Activated CD4-positive, CD25-positive, alpha-beta regulatory T cell treated with anti-CD3 and anti-CD28 coated beads, Interleukin-2, amount 50 U/mL, for 24 hours (primary cell): ENCODE measurements at places on chromosomes 12 and 14.
A peak's percentile ranks its signal among the peaks of the same experiment; 100 is the strongest.

DNA sequence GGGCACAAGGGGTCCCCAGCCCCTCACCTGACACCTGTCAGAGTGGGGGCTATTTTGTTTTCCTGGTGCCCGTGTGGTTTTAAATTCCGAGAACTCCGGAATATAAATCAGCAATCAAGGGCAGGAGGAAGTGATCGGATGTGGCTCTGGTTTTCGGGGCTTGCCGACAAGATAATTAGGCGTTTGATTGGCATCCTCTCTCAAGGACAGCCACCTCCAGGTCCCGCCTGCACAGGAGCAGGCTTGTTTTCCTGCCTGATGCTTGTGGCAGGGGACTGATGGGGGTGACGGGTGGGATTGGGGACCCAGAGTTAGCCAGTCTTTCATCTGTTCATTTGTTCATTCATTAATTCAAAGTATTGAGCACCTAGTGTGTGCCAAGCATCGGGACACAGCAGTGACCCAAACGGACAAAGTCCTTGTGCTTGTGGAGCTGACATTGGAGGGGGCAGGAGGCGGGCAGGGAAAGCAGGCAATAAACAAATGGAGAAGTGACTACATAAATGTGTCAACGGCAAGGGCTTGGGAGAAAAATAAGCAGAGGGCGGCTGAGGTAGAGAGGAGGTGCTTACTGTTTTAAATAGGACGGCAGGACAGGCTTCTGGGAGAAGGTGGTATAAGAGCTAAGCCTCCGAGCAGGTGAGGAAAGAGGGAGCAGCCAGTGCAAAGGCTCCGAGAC, 166.5 kb downstream of the PHETA1 start:
- no peak for ATAC-seq

- ATAC-seq: no peak
Observed at GRCh38 chr14:86915406-86915805, 1077.6 kb downstream of the GALC start.

DNA sequence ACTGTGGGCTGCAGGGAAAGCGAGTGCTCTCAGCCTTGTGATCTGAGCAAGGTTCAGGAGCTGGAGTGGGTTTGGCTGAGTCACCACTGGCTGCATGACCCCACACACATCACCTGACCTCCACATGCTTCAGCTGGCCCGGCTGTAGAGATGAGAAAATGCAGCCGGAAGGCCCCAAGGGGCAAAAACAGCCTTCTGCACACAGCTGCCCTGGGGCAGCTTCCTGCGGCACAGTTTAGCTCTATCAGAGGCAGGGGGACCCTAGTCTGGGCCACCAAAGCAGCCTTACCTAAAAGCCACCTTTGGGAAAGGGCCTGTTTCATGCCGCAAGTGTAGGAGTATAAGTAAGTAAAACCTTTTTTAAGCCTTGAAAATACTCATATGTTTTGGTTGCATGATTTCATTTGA, 123.3 kb downstream of the SSPN start:
- peak; percentile 50 for ATAC-seq

- no peak for ATAC-seq
Observed at GRCh38 chr12:3317841-3318501, 173.0 kb upstream of the PRMT8 start.

DNA sequence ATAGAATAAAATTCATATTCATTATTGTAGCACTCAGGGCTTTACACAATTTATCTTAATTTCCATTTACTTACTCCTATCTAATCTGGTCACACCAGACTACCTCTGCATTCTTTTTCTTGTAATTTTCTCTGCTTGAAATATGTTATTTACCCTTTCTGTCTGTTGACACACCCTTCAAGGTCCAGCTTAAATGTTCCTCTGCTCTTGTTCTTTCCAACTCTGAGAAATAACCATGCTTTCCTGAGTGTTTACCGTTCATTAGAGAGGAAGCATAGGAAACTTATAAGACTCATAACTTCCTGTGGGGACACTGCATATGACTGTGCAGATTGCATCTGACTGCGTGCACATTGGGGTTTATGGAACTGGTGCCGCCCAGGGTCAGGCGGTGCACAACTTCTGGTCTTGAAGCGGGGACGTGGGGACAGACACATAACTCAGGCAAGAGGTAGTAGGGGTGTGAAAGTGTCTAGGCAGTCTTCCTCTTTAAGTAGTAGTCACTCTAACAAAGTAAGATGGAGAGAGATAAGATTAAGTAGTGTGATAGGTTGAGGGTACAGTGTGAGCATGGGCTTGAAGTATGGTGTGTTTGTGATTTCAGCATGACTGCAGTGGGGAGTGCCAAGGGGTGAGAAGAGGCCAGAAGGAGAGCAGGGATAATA, 42.6 kb upstream of the FOXJ2 start:
- peak; percentile 95 for ATAC-seq

- ATAC-seq: peak; percentile 13
Observed at GRCh38 chr12:45354399-45354798, 138.5 kb downstream of the ANO6 start.

DNA sequence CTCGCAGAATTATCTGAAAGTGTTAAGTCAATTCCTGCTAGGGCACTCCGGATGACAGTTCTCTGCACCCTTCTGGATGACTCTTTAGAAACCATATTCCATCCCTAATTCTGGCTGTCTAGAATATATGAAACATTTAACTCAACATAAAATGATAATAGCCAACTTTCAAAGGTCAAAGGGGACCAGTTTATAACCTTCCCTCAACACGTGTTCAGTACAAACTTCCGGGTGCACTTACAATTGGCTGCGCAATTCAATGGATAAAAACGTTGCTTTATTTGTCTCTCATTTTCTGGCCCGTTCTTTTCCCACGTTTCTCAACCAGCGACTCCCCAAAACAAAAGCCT, 1.3 kb downstream of the SBNO1 start:
- ATAC-seq: no peak

DNA sequence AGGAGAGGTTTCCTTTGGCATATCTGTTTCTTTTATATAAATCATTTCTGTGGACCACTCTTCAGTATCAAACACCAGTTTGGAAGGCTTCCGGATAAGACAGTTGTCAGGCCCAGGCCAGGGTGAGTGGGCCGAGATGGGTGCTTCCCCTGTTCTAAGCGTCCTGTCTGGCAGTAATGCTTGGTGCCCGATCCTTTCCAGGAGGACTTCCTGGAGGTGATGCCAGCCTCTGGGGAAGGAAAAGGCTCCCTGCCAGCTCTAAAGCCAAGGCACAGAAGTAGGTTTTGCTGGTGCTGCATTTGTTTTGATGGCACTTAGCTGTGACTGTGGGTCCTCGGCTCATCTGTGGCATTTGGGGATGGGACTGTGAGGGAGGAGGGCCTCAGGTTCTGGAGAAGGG, 124.4 kb upstream of the RTL1 start:
- ATAC-seq: no peak

DNA sequence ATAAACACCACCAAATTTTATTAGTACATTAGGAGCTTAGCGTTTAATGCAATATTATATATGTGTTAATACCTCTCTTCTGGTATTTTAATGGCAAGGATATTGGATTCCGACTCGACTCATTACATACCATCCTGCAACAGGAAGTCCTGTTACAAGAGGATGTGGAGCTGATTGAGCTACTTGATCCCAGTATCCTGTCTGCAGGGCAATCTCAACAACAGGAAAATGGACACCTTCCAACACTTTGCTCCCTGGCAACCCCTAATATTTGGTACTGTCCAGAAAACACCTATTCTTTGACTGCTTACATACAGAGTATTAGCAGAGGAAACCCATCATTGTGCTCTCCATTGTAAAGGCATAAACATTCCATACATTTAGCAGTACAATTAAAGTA, 45.2 kb downstream of the VEZT start:
- ATAC-seq: no peak

- peak; percentile 16 for ATAC-seq
Observed at GRCh38 chr14:104149617-104150135, 11.3 kb downstream of the KIF26A start.

GRCh38 chr12:61490526-61491498, 769.4 kb upstream of the USP15 start:
- ATAC-seq: no peak

DNA sequence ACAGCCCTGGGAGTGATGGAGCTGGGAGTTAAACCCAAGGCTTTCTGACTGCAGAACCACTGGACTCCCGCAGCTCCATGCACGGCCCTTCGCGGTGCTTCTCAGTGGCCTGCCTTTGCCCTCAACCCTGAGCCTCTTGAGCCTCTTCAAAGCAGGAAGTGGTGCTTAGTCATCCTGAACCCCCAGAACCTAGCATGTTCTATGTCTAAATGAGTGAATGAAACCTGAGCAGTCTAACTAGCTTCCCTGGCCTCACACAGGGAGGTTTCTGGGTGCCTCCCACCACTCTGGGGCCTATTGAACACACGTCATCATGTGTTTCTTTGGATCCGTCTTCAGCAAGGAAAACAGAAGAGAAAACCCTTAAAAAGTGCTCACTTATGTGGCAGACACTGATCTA, 117.9 kb upstream of the SFSWAP start:
- ATAC-seq: peak; percentile 92

- no peak for ATAC-seq
Observed at GRCh38 chr14:23112359-23113178, 6.5 kb downstream of the CEBPE start.

DNA sequence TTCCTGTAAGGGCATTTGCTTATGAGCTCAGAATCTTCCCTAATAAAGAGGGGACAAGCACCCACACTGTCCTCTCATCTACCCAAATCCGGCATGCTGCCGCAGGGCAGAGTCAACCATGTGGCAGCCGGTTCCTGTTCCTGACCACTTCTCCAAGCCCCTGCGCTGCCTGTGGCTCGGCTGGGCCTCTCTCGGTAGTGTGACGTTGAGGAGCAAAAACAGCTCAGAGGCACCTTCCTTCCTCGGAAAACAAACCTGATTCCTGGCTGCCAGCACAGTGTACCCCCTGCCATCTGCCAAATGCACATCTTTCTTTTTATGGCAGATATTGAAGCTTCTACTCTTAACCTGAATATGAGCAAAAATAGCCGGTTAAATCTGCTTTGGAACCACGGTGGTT, 50.5 kb downstream of the CFAP251 start:
- no peak for ATAC-seq

- ATAC-seq: no peak
Observed at GRCh38 chr12:8887285-8887715, 27.0 kb upstream of the PHC1 start.

GRCh38 chr14:78690836-78691235, 520.7 kb downstream of the NRXN3 start:
- no peak for ATAC-seq

- no peak for ATAC-seq
Observed at GRCh38 chr12:120267736-120268135, 2.2 kb upstream of the PXN start.

DNA sequence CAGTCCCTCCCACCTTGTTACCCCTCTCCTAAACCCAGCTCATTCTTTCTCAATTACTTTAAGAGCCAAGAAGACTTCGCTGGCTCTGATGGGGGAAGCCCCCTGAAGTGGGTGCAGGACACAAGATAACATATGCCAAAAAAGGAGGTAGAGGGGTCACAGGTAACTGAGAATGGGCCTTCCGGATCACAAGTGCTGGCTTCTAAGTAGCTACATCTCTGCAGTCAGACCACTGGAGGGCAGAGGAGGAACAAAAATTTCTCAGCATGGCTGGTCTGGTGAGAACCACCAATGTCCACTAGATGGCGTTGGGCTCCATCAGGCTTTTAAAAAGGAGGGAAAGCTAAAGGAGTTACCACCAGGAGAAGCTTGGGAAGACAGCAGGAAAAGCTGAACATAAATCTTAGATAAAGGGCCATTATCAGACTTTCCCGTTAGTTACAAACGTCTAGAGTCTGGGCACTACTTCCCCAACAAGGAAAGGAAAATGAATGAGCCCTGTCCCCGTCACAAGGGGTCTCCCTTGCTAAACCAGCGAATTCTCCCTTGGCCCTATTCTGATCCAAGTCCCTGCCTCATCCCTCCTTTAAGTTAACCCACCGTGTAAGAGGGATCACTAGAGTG, 11.6 kb upstream of the CDH24 start:
- peak; percentile 80 for ATAC-seq

DNA sequence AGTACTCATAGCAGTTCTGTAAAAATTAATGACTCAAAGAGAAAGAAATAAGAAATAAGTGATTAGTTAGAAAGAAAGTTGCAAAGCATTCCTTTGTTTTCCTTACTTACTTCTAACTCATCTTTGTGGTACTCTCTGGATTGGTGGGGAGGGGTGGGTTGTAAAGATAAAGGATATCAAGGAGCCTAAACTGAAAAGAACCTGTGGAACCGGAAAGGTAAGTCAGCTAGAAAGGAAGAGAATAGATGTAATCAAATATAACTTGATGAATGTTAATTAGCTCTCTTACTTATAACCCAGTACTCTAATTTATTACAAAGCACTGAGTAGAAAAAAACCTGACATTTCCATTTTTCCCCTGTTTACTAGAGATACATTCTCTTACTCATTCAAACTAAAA, 37.5 kb upstream of the KRR1 start:
- ATAC-seq: no peak

DNA sequence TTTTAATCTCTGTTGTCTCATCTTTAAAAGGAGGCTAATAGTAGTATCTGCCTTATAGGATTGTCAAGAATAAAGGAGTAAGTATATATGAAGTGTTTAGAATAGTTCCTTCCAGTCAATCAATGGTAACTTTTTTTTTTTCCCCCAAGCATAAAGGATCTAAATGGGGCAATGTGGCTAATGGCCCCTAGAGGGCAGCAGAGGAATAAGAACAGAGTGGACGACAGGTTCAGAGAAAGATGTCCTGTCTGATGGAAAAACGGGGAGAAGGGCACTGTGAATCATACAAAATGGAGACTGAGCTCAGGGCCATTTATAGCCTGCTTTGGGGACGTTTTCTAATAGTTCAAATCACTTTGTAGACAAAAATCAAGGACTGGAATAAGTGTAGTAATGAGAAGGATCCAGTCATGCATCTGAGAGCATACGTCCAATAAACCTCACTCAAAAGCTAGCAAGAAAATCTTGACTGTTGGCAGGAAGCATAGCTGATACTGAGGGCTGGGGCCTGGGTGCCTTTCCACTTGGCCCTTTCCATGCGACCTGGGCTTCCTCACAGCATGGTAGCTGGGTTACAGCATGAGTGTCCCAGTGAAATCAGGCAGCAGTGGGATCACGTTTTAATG, 51.3 kb downstream of the IFNG-AS1 start:
- ATAC-seq: peak; percentile 62

DNA sequence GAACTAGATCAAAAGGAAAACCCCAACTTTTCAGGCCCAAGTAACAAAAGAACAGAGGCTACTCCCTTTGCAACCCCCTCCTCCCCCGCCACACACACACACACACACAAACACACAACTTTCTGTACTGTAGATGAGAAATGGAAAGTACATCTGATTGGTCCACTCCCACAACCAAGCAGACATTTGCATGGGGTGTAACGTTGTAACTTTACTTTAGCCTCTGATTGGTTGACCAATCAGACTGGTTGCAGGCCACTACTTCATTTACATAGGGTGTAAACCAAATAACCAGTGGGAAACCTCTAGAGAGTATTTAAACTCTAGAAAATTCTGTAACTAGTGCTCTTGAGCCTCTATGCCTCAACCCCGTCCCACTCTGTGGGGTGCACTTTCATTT, 425.5 kb downstream of the GXYLT1 start:
- ATAC-seq: no peak

- ATAC-seq: no peak
Observed at GRCh38 chr14:84162633-84163032, 1367.3 kb upstream of the FLRT2 start.
